ENCODE measurements at places on chromosomes 11 and 22.

DNA sequence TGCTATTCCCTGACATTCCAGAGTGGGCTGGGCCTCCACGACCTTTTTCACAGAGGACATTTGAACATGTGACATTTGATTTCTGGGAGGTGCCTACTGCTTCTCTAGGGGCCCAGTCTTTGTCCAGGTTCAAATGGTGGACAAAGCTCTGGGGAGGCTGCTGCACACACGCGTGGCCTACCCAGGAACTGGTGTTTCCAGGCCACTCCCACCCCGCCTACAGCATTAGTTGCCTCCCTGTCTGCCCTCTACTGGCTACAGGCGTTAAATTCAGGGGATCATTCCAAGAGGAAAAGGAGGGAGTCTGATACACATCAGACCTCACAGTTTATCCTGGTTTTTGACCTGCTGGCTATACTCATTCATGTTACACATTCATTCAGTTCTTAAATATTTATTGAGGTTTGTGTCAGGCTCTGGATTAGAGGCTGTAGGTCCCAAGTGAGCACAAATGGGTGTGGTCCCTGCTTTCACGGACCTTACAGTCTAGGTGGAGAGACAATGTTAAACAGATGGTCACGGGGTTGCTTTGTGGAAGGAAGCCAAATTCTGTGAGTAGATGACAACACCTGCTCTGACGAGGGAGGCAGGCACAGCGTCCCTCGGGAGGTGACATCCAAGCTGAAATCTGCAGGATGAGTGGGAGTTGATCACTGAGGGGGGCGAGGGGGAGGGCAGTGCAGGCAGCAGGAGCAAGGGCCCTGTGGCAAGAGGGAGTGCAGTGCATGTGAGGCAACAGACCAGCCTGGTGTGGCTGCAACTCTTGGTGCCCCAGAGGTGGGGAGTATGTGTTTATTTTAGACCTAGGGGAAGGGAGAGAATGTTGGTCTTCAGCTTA, 11.8 kb downstream of the TUB start:
- no peak for DNase-seq

DNA sequence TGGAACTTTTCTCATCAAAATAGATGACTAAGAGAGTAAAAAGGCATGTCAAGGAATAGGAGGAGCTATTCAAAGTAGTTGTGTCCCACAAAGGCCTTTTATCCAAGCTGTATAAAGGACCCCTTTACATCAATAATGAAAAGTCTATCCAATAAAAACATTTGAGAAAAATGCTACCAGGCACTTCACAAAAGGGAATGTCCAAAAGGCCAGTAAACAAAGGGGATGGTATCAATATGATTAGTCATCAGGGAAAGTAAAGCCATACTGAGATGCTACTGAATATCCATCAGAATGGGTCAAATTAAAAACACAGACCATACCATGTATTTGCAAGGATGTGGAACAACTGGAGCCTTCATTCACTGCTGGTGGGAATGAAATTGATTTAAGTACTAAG, 224.9 kb downstream of the NELL1 start:
- no peak for DNase-seq

DNA sequence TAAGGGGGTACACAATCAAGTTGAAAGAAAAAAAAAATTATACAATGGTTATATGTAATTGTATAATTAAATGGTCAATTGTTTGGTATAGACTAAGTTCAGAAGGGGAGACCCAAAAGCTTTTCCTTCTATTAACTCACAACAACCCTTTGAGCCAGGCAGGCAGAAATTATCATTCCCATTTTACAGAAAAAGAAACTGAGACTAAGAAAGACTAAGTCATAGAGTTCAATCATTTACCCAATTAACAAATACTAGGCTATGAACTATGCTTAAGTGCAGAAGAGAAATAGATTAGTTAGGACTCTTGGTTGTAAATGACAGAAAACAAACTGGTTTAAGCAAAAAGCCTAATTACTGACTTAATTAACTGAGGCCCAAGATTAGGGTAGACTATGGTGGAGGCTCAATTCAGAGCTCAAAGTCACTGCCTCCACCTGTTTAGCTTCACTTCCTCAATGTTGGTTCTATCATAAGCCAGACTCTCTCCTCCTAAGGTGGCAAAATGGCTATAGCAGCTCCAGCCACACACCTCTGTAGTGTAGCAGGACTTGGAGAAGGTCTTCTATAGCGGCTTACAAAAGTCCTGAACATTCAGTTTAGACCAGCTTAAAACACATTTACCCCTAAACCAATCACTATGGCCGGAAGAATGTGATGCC, 34.2 kb downstream of the FAM168A start:
- DNase-seq: no peak

GRCh38 chr11:44627911-44628729, 62.7 kb downstream of the CD82 start:
- DNase-seq: peak; percentile 85

GRCh38 chr11:66281776-66282467, 3.9 kb downstream of the CNIH2 start:
- DNase-seq: no peak

DNA sequence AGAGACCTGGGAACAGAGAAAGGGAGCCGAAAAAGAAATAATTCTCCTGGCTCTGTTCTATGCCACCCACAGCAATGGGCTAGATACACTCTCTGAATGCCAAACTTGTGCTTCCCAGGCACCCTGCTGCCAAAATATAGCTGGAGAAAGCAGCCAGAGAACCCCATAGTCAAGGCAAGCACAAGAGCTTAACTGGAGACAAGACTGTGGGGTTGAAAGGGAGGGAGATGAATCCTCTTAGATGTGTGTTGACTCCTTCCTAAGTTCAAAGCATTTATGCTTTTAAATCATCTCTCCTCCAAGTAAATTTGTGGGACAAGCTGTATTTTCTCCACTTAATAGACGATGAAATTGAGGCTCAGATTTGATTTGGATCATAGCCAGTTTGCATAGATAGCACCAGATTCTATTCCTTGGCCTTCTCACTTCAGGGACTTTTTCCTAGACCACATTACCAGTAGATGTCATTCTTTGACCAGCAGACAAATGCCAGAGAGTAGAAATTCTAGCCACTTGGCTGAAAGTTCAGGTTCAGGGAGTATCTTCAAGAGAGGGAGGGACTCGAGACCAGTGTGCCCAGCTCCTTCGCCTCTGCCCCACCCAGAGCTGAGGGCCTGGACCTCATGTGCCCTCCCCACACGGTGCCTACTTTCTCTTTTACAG, 16.5 kb upstream of the ETS1 start:
- DNase-seq: no peak

GRCh38 chr11:109130910-109131309, 291.1 kb upstream of the C11orf87 start:
- no peak for DNase-seq

DNA sequence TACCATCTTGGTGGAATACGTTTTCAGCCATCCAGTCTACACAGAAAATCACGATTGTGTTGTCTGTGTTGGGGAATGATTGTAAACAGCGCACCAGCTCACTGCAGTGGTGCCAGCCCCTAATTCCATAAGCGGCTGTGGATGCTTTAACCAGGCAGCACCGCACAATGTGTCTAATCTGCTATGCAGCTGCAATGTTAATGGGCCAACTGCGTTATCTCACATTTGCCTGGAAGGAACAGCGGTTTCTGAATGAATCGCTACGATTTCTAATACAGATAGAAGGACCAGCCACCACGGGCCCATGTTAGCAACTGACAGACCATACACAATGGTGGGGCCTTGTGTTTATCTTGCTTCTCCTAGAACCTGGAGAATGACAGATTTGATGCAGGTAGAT, 384.5 kb upstream of the KIRREL3 start:
- DNase-seq: no peak

DNA sequence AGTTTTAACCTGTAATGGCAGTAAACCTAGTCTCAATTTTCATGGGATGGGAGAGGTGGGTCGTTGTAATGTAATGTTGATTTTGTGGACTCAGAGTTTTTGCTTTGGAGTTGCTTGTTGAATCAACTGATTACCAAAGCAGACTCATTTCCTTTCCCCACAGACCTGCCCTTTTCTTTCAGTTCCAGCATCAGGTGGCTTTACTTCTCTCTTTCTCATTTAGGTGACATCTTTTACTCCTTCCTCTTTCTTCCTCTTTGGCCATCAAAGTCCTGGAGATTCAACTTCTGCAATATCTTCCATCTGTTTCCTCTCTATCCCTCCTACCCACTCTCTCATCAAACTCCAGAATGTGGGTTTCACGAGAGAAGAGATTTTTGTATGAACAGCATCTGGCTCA, 313.9 kb downstream of the TMEM135 start:
- no peak for DNase-seq

GRCh38 chr22:20079745-20080444, at the start of gene DGCR8:
Gene DGCR8 (plus strand): TSS chr22:20080241. CDS start chr22:20085964, 5,723 bp downstream.
- DNase-seq: peak; percentile 97

DNA sequence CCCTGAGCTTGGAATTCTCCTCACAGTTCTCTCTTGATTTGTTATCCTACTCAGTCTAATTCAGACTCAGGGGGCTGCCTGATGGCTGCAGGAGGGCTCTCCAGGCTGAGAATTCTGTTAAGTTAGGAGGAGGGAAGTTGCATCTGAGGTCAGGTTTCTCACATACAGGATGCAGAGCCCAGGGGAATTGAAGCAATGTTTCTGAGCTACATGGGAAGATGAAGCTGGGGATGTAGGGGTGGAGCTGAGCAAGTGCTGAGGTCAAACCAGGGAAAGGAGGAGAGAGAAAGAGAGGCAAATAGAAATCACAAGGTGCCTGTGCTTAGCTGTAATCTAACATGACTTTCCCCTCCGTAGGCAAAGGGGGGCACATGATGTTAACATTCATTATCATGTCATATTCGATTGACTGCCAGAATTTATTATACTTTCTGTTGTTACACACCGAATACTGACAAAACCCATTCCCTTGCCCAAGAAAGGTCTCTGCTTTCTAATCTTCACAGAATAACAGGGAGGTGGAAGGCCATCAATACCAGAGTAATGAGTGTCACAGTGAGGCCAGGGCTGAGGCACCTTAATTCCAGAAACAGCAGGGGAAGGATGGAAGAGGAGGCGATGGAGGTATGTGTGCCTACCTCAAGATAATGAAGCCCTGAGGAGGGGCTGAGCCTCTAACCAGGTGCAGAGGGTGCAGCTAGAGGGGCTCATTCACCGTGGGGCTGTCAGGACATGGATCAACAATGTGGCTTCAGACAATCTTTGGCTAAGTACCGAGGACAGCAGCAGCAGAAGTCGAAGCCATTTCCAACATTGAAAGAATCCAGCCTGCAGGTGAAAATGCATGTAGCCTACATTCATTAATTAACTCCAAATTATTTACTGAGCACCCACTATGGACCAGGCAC, 205.4 kb upstream of the SNX19 start:
- no peak for DNase-seq

DNA sequence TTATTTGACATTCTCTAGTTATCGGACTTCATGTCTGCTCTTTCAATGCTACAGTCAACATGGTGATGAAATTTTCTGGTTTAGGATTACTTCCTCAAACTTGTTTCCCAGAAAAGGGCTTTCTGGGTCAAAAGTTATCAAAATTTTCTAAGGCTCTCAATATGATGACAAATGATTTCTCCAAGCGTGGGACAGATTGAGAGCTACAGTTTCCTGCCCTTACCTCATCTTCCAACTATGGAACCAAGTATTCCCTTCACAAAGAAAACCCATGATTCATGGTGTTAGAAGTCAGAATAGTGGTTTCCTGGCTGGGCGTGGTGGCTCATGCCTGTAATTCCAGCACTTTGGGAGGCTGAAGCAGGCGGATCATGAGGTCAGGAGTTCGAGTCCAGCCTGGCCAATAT, 17.8 kb downstream of the MYO18B start:
- peak; percentile 57 for DNase-seq

DNA sequence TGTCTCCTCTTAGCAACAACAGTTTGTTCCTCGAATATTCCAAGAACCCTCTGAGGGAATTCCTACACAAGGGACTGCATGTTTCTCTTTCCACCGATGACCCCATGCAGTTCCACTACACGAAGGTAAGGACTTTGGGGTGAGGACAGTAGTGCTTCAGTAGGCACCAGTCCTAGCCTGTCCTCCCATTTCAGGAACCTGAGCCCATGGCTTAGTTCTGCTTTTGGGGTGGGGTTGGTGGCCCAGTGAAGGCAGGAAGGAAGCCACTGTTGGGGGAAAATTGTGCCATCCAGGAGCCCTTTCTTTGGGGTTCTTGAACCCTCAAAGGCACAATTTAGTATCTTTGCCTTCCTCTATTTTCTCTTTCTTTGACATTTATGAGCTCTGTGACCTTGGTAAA, 38.2 kb downstream of the RNF141 start:
- DNase-seq: no peak

GRCh38 chr11:115244758-115245157, 259.5 kb downstream of the CADM1 start:
- DNase-seq: no peak

GRCh38 chr22:40289991-40290459, 56.3 kb upstream of the ADSL start:
- DNase-seq: peak; percentile 48

GRCh38 chr11:80167766-80168165, 726.9 kb upstream of the TENM4 start:
- DNase-seq: no peak

DNA sequence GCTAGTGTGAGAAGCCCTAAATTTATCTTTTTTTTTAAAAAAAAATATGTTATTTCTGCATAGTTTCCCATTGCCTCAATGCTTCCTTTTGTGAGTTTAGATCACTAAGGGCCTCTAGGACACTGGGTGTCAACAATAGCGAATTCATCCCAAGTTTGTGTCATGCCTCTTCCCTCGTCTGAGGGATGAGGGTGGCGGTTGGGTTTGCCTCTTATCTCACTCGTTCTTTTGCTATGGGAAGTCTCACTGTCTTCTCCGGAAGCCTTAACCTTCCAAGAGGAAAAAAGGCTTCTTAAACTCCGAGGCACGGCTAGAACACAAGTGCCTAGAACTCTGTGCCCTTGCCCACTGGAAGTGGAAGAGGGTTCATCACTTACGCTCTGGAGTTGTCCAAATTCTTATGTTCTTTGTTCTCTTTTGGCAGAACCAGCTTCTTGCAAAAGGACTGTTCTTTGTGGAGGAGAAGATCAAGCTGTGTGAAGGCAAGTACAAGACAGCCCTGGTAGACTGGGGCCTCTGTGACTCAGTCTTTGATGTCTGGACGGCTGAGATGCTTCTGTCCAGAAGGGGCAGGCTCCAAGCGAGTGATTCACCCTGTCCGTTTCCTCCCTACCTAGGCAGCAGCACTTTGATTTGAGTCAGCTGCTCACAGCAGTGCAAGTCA, 78.5 kb downstream of the TRAF6 start:
- DNase-seq: peak; percentile 45

Measured in heart left ventricle (tissue), 16 donors.